Fibroblast of upper back skin (primary cell): ENCODE measurements at places on chromosomes 2 and 18.

- no peak for DNase-seq
Observed at GRCh38 chr2:159925975-159926374, 128.0 kb upstream of the CD302 start.

DNA sequence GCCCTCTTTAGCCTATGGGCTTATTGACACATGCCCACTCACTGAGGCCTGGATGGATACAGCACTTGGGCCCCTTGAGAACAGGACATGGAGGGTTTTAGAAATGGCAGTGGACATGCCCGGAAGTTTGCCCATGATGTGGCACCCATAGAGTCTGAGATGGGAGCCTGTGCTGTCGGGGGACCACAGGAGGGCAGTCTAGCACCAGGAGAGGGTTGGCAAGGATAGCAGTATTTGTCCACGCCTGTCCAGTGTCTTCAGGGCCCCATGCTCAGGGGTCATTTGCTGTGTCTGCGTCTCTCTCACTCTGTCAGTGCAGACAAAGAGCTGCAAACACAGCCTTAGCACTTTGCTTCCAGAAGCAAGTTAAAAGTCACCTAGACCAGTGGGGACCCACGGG, 48.7 kb downstream of the IL1RL2 start:
- DNase-seq = no peak

DNA sequence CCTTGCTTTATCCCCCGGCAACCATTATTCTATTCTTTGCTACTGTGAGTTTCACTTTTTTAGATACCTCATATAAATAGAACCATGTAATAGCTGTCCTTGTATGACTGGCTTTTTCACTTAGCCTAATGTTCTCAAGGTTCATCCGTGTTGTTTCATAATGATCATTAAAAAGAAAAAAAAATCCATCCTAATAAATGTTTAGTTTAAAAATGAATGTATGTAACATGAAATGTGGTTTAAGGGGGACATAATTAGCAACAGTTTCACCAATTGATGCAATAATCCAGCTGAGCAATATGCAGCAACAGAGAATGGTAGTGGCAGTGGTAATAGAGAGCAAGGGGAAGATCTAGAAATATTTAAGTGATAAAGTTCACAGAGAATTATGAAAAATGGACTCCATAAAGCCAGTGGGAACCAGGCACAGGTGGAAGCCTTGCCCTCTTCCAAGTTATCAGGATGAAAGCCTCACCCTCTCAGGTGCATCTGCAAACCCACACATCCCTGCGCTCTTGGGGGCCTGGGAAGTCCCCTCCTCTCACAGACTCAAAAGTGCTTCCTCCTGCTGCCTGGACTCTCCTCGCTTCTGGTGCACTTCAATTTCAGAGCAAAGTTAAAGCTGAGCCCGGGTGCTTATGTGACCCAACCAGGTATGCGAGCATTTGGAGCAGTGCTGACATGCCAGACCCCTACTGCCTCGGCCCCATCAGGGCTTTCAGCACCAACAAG, 1403.3 kb upstream of the SLC39A10 start:
- DNase-seq = no peak

DNA sequence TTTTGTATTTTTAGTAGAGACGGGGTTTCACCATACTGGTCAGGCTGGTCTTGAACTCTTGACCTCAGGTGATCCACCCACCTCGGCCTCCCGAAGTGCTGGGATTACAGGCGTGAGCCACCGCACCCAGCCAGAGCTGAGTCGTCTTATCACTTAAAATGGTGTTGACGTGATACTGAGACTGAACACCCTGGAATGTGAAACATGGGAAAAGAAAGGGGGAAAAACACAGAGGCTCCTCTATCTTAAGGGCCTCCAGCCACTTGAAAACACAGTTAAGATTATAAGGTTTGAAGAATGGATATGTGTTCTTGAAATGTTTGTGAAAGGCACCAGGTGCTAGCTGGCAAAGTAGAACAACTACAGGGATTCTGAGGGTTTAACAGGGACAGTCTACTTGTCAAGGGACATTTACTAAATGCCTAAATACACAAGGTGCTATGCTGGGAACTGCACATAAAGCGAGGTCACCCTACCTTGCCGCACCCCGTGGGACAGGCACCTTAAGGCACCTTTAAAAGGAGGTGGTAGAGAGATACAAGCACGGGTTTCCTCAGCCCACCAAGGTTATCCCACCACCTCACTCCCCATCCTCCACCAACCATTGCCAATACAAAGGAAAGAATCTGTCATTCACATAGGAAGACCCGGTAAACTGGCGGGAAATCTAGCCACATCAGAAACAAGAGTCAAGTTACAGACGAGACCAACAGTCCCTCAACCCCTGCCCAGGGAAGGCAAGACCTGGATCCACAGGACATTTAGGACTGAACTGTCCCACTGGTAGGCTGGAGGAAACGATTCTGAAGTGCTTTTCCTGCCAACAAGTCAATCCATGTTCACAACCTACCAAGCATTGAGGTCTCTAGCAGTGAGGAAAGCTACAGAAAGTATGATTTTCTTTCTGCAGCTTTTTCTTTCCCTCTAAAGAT, 43.4 kb downstream of the STK39 start:
- no peak for DNase-seq

DNA sequence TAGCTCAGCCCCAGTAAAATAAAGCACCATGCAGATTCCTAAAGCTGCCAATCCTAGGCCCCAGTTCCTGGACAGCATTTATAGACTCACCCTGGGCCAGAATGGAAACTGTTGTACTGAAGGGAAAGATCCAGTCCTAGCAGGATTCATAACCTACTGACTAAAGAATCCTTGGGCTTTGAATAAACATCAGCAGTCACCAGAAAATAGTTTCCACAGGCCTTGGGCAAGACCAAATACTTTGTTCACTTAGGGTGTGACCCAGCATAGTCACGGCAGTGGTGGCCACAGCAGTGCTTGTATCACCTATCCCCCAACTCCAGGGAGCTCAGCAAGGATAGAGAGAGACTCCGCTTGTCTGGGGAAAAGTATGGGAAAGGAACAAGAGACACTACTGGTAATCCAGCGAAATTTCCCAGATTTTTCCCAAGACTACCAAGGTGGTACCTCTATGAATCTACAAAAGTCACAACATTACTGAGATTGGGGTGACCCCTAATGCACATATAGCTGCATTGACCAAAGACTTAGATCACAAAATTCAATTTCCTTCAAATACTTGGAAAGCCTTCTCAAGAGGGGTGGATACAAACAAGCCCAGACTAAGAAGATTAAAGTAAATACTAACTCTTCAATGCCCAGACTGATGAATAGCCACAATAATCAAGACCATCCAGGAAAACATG, 748.1 kb upstream of the LRATD1 start:
- no peak for DNase-seq

- DNase-seq = peak; percentile 56
Observed at GRCh38 chr2:63189026-63189425, 138.4 kb downstream of the OTX1 start.

DNA sequence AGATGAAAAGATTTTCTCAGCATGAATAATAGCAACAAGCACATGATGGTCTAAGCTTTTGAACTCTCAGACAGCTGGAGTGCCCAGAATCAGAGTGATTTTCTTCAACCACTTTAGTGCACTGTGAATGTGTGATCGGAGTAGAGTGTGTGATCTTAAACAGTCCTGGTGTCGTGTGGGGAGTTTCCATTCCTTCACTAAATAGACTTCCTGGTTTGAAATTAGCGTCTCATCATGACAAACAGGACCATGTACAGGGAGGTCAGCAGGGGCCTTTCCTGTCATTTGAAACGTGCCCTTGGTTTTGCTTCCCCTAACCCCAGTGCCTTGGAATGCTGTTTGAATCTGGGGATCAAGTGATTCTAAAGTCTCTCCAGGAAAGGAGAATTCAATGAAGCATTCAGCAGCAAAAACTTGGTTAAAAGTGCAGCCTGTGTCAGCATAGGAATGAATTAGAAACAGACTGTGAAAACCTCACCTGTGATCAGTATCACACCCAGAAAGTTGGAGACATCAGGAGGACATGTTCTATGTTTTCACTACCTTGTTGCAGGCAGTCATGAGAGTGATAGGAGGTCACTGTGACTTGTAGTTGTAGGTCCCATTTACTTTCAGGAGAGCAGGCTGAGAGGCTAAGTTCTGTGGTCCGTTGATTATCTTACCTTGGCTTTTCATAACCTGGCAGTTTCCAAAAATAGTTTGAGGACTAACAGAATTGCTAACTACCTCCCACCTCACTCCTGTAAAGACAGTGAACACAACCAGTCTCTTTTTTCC, 400.3 kb downstream of the MTX2 start:
- no peak for DNase-seq

GRCh38 chr2:138767101-138767500, 13.1 kb downstream of the NXPH2 start:
- no peak for DNase-seq

DNA sequence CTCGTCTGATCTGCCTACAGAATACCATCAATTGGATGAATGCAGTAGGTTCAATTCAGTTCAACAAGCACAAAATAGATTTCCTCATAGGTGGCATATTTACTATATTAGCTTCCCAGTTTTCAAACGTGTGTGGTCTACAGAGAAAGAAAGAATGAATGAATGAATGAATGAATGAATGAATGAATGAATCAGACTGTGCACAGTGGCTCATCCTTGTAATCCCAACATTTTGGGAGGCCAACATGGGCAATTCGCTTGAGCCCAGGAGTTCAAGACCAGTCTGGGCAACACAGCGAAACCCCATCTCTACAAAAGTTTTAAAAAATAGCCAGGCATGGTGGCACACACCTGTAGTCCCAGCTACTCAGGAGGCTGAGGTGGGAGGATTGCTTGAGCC, 94.9 kb downstream of the TRABD2A start:
- DNase-seq = no peak

DNA sequence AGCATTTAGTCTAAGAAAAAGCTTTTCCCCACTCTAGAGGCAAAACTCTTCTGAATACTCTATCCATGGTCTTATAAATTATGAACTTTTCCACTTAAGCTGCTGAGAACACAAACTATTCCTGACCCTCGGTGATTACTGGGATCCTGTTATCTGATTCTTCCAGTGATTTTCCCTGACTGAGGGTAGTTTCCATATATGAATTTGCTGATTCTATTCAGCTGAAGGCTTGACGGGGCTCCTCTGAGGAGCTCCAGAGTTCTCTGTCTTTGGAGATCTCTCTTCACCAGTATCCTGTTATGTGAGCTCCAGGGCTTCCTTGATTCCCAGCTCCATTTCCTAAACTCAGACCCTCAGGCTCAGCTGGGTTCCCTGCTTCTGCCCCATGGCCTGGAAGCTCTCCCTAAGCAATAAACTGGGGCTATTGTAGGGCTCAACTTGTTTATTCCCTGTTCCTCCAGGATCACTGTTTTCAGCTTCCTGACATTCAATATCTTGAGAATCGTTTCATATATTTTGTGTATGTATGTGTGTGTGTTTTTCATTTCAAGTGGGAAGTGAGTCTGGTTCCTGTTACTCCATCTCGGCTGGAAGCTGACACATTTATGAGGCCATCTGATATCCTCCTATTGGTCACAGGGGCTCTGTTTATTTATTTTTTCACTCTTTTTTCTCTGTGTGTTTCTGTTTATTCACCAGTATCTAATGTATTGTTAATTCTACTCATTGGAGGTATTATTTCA, 78.2 kb downstream of the ARHGAP28 start:
- no peak for DNase-seq

- no peak for DNase-seq
Observed at GRCh38 chr2:239017491-239018098, 169.7 kb downstream of the TWIST2 start.

DNA sequence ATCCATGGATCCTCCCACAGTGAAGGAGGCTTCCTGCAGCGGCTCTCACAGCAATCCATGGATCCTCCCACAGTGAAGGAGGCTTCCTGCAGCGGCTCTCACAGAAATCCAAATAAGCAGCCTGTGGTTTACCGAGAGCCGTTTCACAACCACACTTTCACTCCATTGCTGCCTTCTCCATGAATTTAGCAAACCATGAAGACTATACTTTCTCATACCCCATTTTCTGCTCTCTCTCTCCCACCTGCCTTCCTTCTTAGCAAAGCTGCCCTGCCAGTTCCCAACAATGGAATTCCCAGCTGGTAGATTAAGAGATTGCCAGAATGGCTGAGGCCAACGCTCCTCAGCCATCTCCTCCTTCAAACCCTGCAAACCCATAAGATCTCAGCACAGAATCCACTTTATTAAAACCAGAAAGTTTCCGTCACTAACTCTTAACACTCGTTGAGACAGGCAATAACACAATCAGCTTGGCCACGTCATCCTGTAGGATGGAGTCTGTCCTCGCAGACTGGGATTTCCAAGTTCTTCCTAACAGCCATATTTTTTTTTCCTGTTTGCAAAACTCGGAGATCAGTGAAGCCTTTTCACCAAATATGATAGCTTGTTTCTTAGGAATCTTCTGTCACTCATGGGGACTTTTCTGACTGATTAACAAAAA, 162.2 kb downstream of the PXDN start:
- peak; percentile 53 for DNase-seq

- DNase-seq = peak; percentile 25
Observed at GRCh38 chr2:55357927-55358326, 61.7 kb downstream of the CCDC88A start.

DNA sequence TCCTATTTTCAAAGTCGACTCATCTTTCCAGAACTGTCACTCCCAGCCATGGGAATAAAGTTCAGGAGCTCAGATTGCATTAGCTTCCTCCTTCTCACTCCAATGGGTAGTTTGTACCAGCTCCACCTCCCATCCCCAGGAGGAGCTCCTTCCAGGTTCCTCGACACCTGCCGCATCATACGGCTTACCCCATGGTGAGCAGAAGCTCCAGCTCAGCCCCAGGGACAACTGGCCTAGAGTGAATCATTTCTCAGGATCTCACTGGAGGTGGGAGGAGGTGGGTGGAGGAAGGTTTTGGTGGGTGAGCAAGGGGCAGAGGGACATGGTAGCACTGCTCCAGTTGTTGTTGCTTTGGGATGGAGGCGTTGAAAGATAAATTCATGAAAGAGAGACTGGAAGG, 196.3 kb upstream of the PKDCC start:
- DNase-seq = no peak

GRCh38 chr18:61998957-61999356, 106.2 kb upstream of the RNF152 start:
- DNase-seq = peak; percentile 98

DNA sequence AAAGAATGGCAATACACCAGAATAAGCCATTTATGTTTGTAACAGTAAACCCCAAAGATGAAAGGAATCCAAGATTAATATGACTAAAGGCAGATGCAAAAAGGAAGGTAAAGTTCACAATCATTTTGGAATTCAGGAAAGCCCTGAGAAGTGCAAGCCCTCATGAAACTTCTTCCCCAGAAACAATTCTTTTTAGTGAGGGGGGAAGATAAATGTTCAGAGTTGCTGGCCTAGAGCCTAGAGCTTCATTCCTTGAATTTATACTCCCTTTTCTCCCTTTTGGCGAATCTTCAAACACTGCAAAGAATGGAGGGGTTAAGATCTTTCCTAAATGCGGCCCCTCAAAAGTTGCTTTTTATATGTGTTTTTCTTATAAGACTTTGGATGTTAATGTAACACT, 368.8 kb downstream of the MEIS1 start:
- DNase-seq = peak; percentile 91

GRCh38 chr2:138474100-138474825, 27.3 kb upstream of the SPOPL start:
- DNase-seq = peak; percentile 23
